ENCODE measurements at places on chromosomes 11 and 22. TPM values are rescaled to one million over a fixed set of nuclear protein-coding genes. Genes with fewer than 3 reads are reported as not detected.

GRCh38 chr22:18994701-18995326 lies 58.7 kb upstream of the PRODH start:
- H3K4me3 ChIP-seq, result no peak overlapping the region
- DNase-seq, result no peak
- no peaks in the 10 kb centered on the region for H3K27me3 ChIP-seq
- no peaks in the 10 kb centered on the region for H3K4me1 ChIP-seq
- H3K27ac ChIP-seq, result no peak overlapping the region

GRCh38 chr11:88553204-88553603 lies 215.7 kb upstream of the CTSC start:
- no peak overlapping the region for H3K27ac ChIP-seq
- no peak for DNase-seq
- no peaks in the 10 kb centered on the region for H3K36me3 ChIP-seq

DNA sequence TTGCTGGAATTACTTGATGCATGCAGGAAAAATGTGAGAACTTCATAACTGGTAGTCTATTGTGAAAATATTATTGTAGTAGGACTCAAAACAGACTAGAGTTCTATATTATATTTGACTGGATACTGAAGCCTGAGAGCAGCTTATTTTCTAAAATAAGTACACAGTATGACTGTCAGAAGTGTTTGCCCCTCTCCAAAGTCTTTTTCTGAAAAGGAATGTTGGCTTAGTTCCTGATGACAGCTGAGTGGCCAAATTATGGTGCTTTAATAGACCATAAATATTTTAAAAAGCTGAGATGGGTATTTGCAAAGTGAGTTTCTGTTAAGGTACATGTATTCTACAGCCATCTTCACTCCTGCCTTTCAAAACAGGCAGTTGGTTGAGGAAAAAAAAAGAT lies 13.1 kb downstream of the ZBED5 start:
- no peak overlapping the region for H3K4me3 ChIP-seq
- no peaks in the 10 kb centered on the region for H3K4me1 ChIP-seq
- H3K27ac ChIP-seq, result no peak overlapping the region

- no peak overlapping the region for H3K27ac ChIP-seq
- peaks cover 23% of the 10 kb centered on the region for H3K27me3 ChIP-seq
- no peaks in the 10 kb centered on the region for H3K4me1 ChIP-seq
- no peak overlapping the region for H3K4me3 ChIP-seq
- no peaks in the 10 kb centered on the region for H3K36me3 ChIP-seq
Measured at GRCh38 chr22:50035976-50036724, 21.9 kb downstream of the TTLL8 start.

DNA sequence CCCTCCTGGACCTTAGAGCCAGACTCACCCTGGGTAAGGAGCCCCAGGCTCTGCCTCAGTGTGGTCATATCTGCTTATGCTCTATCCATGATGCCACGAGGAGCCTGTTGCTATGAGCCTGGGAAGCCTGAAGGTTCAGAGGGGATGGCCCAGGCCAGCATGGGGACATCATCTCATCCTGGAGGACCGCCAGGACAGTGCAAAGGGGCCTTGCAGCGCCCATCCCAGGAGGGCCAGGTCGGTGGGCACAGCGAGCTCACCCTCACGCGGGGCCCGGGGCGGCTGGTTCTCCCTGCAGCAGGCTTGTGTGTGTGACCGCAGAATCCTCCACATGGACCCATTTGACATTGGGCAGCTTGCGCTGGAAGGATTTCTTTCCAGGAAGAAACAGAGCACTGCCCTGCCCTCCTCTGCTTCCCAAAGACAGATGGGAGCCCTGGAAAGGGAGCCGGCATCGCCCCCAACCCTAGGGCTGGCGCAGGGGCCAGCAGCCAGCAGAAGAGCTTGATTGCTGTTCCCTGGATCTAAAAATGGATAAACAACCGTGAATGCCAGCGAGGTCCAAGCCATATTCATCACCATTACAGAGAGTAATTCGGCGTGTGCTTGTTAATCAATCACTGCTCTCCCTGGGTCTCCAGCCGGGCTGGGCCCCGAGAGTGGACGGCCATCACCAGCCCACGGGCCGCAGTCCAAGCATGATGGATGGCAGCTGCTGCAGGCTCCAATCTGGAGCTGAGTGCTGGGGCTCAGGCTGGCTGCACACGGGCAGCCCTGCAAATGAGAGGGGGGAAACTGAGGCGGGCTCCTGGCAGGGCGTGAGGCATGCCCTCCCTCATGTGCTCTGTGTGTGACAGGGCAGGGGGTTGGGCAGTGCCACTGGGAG lies 739.7 kb downstream of the BRD1 start:
- H3K4me1 ChIP-seq, result no peaks in the 10 kb centered on the region
- H3K27me3 ChIP-seq, result no peaks in the 10 kb centered on the region
- DNase-seq, result no peak
- no peak overlapping the region for H3K27ac ChIP-seq

- H3K4me3 ChIP-seq, result no peak overlapping the region
- no peaks in the 10 kb centered on the region for H3K4me1 ChIP-seq
- DNase-seq, result peak; percentile 60
- no peak overlapping the region for H3K27ac ChIP-seq
Measured at GRCh38 chr11:66418168-66418985, 2.5 kb upstream of the NPAS4 start.

DNA sequence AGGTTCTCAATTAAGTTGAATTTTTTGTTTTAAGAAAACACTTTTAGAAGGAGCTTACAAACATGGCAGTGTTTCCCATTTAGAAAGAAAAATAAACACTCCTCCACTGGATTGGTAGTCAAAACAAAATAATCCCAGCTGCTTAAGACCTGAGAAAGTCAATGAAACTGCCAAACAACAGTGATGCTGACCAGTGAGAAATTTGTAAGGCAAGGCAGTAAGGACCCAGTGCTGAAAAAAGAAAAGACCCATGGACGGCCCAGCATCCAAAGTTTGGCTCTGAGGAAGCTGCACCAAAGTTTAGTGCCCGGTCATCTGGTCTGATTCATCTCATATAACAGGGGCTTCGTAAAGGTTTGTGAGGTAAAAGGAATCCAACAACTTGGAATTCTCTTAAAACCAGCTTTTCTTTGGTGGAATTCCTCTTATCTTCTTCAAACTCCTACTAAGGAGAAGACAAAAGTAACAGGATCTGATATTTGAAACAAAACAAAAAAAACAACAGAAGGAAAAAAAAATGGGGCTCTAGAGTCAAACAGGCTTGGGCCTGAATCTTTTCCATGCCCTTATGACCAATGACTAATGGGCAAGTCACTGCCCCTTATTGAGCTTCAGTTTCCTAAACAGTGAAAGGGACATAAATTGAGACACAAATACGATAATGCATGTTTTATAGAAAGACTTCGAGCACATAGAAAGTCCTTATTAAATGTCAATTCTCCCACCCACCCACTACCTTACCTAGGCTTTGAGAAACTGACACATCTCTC lies 383.0 kb upstream of the NARS2 start:
- H3K36me3 ChIP-seq, result no peaks in the 10 kb centered on the region
- DNase-seq, result no peak
- H3K27me3 ChIP-seq, result peaks cover 28% of the 10 kb centered on the region
- no peaks in the 10 kb centered on the region for H3K4me1 ChIP-seq
- no peak overlapping the region for H3K27ac ChIP-seq
- no peak overlapping the region for H3K4me3 ChIP-seq

GRCh38 chr11:111777094-111778046 lies 11.2 kb upstream of the PPP2R1B start:
- no peaks in the 10 kb centered on the region for H3K27me3 ChIP-seq
- no peak overlapping the region for H3K4me3 ChIP-seq
- H3K27ac ChIP-seq, result no peak overlapping the region
- DNase-seq, result peak; percentile 60
- no peaks in the 10 kb centered on the region for H3K36me3 ChIP-seq
- H3K4me1 ChIP-seq, result no peaks in the 10 kb centered on the region

GRCh38 chr22:42062506-42063170 lies 8.0 kb downstream of the NAGA start:
- DNase-seq, result no peak
- H3K27ac ChIP-seq, result no peak overlapping the region
- no peaks in the 10 kb centered on the region for H3K4me1 ChIP-seq
- H3K27me3 ChIP-seq, result no peaks in the 10 kb centered on the region
- peaks cover 97% of the 10 kb centered on the region for H3K36me3 ChIP-seq
- H3K4me3 ChIP-seq, result no peak overlapping the region

- DNase-seq, result no peak
- no peaks in the 10 kb centered on the region for H3K27me3 ChIP-seq
- peaks cover 32% of the 10 kb centered on the region for H3K4me1 ChIP-seq
- H3K36me3 ChIP-seq, result no peaks in the 10 kb centered on the region
Measured at GRCh38 chr22:24450610-24451009, 23.2 kb downstream of the ADORA2A start.

DNA sequence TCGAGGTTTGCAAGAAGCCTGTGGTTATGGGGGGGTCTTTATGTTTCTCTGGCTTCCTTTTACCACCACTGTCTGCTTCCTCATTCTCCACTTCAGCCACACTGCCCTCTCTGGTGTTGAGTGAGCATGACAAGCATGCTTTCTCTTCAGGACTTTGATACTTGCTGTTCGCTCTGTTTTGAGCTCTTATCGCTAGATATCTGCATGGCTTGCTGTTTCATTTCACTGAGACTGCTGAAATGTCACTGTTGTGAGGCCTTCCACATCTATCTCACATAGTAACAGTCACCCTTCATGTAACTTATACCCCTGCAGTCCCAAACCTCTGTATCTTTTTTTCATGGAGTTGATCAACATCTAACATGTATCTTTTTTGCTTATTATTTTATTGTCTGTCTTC lies 59.8 kb downstream of the TMEM135 start:
- H3K27me3 ChIP-seq, result no peaks in the 10 kb centered on the region
- H3K36me3 ChIP-seq, result peaks cover 5% of the 10 kb centered on the region
- no peak overlapping the region for H3K4me3 ChIP-seq
- DNase-seq, result no peak

DNA sequence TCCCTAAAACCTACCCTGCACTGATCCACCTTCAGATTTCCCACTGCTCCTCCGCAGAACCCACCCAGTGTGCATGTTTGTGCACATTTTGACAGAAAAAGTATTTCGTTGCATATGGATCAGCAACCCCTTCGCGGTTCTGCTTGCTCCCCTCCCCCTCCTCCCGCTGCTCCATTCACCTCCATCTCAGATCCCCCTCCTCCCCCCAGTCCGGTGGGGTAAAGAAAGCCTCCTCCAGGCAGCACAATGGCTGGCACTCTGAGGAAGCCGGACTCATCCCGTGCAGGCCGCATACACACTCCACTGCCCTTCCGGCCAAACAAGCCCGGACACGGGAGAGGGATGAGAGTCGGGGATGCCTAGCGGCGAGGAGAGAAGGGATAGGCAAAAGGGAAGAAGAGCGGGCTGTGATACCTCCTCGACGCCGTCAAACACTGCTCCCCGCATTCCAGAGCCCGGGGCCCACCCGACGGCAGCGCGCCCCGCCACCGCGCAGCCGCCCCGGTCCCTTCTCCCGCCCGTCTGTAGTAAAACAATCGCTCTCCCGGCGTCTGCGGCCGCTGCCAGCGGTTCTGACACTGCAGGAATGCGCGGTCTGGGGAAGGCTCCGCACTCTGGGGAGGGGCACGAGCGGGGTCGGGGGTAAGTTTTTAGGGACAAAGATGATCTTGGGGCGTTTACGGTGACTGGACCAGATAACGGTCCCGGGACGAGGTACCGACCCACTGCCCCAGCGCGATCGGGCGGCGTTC lies 915 bp downstream of the FEZ1 start:
- no peak for DNase-seq
- no peak overlapping the region for H3K27ac ChIP-seq
- peak overlapping the region; percentile 59 for H3K4me3 ChIP-seq
- peaks cover 50% of the 10 kb centered on the region for H3K27me3 ChIP-seq
- H3K4me1 ChIP-seq, result peaks cover 27% of the 10 kb centered on the region

The KIF18A gene
- 0.05 TPM for polyA plus RNA-seq

The MPZL2 gene
- polyA plus RNA-seq, result 9.2 TPM
